SK-N-DZ (cell line): ENCODE measurements at places on chromosomes 12 and 14.
A peak's percentile ranks its signal among the peaks of the same experiment; 100 is the strongest.

GRCh38 chr12:109626378-109627115 lies 53.0 kb downstream of the MVK start:
- no peak for DNase-seq

- DNase-seq: peak; percentile 3
Measured at GRCh38 chr14:100078997-100079725, 13.9 kb downstream of the EVL start.

DNA sequence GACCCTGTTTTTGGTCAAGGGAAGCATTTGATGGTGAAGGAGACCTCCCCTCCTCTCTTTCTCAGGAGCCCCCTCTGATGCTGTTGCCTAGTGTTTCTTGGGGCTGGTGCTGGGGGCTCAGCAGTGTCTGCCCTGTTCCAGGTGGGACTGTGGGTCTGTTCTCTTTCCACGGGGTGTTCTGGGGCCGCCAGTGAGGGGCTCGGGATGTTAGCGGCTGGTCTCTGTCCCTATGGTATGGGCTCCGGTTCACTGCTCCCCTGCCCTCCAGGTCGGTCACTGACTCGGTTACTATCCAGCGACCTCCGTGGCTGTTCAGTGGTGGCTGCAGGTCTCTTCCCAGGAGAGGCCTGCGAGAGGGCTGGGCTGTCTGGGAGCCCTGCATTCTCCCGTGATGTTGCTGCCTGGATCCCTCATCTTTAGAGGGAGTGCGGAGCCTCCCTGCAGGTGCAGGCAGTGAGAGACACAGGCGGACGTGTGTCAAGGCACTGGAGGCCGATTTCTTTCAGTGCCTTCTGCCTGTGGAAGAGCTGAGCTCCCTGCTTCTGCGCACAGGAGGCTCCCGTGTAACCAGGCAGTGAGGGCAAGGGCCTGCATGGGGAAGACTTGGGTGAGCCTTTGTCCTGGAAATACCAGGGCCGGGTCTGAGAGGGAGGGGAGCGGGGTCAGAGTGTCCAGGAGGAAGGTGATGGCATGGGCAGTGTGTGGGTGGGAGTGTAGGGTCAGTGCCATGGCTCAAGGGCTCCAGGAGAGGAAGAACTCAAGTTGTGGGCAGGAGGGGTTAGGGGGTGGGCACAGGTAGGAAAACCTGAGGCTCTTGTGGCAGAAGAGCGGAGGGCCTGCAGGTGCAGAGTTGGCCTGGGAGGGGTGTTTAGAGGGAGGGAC lies 362.6 kb downstream of the TMEM121 start:
- DNase-seq: no peak

- DNase-seq: no peak
Measured at GRCh38 chr14:29458547-29458946, 469.1 kb downstream of the PRKD1 start.

DNA sequence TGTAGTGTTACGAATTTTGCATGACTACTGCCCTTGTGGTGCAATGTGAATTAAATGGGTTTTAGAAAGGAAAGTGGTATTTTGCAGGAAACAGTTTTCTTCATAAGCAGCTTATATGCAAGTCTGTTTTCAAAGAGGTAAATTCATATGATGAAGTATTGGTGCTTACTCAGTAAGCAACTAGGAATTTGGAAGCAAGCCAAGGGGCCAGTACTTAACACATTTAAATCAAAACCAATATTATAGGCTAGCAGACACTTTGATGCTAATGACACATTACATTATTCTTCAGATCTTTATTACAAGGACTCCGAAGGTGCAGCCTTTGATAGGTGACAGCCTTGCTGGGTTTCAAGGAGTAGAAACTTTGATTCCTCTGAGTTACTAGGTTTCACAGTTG lies 23.1 kb downstream of the MGAT4C start:
- no peak for DNase-seq

- no peak for DNase-seq
Measured at GRCh38 chr12:120890963-120891362, 13.2 kb downstream of the SPPL3 start.
